Ovary (tissue), 10 donors: ENCODE measurements at places on chromosomes 16 and 17. TPM values are rescaled to one million over a fixed set of nuclear protein-coding genes. Genes with fewer than 3 reads are reported as not detected.

KRT17 gene
- 2.7 TPM for total RNA-seq

GH2 gene
- total RNA-seq, result not detected

DNA sequence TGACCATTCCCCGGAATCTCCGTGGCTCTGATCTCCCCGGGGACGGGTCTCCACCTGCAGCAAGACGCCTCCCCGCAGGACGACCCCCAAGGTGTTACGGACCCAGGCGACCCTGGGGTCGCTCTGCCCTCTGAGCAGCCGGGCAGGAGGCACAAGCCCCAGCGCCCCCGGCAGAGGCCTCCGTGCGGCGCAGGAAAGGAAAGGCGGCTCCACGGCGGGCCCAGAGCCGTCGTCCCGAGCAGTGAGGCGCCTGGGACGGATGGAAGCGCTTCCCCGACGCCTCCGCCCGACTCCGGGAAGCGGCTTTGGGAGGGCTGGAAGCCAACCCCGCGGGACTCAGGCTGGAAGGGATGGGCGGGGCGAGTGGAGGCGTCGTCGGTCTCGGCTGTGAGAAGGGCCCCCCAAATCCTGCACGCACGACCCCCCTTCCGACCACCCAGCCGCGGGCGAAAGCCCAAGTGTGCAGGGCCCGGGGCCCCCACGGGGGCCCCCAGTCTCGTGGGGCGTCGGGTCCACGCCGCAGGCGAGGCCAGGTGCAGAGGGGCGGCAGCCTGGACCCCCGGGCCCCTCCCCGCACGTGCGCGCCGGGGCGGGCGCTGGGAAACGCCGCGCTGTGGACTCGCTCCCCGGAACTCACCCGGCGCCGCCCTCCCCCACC is 32.7 kb upstream of the RPH3AL start:
- peak; percentile 80 for DNase-seq
- H3K27me3 ChIP-seq, result no peaks in the 10 kb centered on the region
- H3K4me3 ChIP-seq, result peak overlapping the region; percentile 33
- no peaks in the 10 kb centered on the region for H3K36me3 ChIP-seq
- H3K27ac ChIP-seq, result peak overlapping the region; percentile 50

GRCh38 chr16:2157480-2158261 is 2.1 kb downstream of the TRAF7 start:
- no peaks in the 10 kb centered on the region for H3K27me3 ChIP-seq
- H3K27ac ChIP-seq, result no peak overlapping the region
- no peak overlapping the region for H3K4me3 ChIP-seq
- peaks cover 24% of the 10 kb centered on the region for H3K4me1 ChIP-seq
- DNase-seq, result no peak

DNA sequence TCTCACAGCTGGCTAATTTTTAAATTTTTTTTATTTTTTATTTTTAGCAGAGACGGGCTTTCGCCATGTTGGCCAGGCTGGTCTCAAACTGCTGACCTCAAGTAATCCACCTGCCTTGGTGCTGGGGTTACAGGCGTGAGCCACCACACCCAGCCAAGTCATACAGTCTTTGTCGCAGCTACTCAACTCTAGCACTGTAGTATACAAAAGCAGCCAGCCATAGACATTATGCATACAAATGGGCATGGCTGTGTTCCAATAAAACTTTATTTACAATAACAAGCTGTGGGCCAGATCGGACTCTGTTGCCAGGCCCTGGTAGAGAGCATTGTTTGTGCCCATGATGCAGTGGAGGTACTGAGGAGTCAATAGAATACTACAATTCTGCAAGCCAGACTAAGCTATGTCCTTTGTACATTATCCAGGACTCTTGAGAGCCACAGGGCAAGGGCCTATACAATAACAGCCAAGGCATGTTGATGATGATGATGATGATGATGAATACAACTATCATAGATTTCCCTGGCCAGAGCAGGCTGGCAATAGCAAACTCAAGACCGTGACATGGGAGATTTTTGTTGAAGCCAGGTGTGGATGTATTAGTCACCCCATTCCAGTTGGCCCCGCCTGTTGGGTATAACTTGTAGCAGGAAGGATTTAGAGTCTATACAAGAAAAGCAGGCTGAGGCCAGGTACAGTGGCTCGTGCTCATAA is 101.8 kb downstream of the MYH11 start:
- H3K4me3 ChIP-seq, result no peak overlapping the region
- H3K36me3 ChIP-seq, result no peaks in the 10 kb centered on the region
- DNase-seq, result no peak
- no peak overlapping the region for H3K27ac ChIP-seq
- H3K4me1 ChIP-seq, result no peaks in the 10 kb centered on the region
- no peaks in the 10 kb centered on the region for H3K27me3 ChIP-seq

- no peaks in the 10 kb centered on the region for H3K36me3 ChIP-seq
- no peak overlapping the region for H3K4me3 ChIP-seq
- peaks cover 8% of the 10 kb centered on the region for H3K4me1 ChIP-seq
- no peak for DNase-seq
- no peaks in the 10 kb centered on the region for H3K27me3 ChIP-seq
- no peak overlapping the region for H3K27ac ChIP-seq
Observed at GRCh38 chr17:78344666-78345065, 15.2 kb downstream of the SOCS3 start.

DNA sequence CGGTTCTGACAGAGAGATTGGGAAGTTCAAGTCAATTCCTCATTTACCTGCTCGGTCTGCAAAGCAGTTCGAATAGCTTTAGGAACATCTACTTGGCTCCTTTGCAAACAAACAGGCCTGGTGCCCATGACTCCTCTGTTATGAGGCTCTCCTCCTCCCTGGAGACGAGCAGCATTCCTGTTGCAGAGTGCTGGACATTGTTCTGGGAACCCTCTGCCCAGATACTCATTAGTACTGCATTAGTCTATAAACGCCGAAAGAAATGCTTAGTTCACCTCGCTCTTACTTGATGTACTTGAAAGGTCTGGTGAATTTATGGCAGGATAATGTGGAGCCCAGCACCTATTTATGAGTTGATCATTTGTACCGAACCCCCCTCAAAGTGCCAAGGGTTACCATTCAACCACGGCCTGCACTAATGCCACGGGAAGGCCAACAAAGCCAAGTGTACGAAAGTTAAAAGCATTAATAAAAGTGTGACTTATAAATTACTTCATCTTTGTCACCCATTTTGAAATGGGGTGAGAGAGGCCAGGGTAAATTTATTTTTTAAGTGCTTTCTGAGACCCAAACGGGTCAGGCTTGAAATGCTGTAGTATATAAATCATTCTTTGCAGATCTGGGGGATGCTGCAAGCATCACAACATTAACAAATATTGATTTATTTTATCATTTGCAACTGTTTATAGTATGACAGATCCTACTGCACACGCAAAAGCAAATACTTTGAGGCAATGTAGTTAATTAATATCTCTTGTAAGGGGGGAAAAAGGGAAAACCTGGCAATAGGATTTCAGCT is 478.9 kb upstream of the PSMD7 start:
- H3K27me3 ChIP-seq, result no peaks in the 10 kb centered on the region
- no peaks in the 10 kb centered on the region for H3K36me3 ChIP-seq
- no peaks in the 10 kb centered on the region for H3K4me1 ChIP-seq
- H3K27ac ChIP-seq, result no peak overlapping the region
- DNase-seq, result no peak
- no peak overlapping the region for H3K4me3 ChIP-seq

DNA sequence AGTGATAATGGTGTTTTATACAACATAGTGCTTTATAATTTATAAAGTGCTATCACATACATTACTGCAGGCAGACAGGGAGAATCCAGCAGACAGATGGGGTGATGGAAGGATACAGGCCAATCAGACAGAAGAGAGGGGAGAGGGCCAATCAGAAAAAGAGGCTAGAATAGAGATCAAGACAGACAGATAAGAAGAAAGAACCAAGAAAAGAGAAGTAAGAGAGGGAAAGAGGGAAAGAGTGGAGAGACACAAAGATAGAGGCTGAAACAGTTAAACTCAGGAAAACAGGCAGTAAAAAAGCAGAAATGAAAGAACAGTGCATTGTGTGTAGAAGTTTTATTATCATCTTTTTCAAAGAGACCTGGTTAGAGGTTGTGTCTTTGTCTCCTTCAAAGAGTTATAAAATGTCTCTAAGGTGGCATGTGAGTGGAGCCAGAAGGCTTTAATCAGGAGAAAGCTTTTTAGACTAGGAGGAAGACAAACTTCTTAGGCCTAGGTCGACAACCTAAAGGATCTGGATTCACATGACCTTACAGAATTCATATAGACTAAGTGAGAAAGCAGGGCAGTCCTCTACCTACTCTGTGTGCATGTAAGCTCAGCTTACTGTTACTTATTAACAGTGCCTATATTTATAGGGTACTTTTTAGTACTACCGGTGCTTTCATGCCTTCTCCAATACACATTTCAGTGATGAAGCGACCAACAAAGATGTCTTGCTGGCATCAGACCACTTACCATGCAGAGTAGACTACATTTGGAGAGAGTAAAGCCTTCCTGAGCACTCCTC is 8.3 kb upstream of the CHD3 start:
- H3K27me3 ChIP-seq, result no peaks in the 10 kb centered on the region
- H3K4me3 ChIP-seq, result no peak overlapping the region
- no peaks in the 10 kb centered on the region for H3K4me1 ChIP-seq
- no peak overlapping the region for H3K27ac ChIP-seq

SDK2 gene
- total RNA-seq, result 5.4 TPM

GRCh38 chr17:36752096-36752888 is 150.9 kb downstream of the MRM1 start:
- no peaks in the 10 kb centered on the region for H3K36me3 ChIP-seq
- H3K27me3 ChIP-seq, result no peaks in the 10 kb centered on the region
- no peak overlapping the region for H3K27ac ChIP-seq
- H3K4me1 ChIP-seq, result no peaks in the 10 kb centered on the region
- no peak overlapping the region for H3K4me3 ChIP-seq

GRCh38 chr17:82544431-82545070 is 25.0 kb downstream of the FOXK2 start:
- H3K27me3 ChIP-seq, result no peaks in the 10 kb centered on the region
- peaks cover 12% of the 10 kb centered on the region for H3K4me1 ChIP-seq
- H3K36me3 ChIP-seq, result no peaks in the 10 kb centered on the region
- H3K27ac ChIP-seq, result no peak overlapping the region

RAMP2 gene
- total RNA-seq, result 53.7 TPM

GRCh38 chr16:87199901-87200300 is 117.3 kb downstream of the C16orf95 start:
- DNase-seq, result no peak
- H3K4me1 ChIP-seq, result no peaks in the 10 kb centered on the region
- H3K36me3 ChIP-seq, result no peaks in the 10 kb centered on the region
- no peaks in the 10 kb centered on the region for H3K27me3 ChIP-seq
- no peak overlapping the region for H3K4me3 ChIP-seq

GRCh38 chr17:37829592-37830123 is 84.8 kb upstream of the HNF1B start:
- H3K27ac ChIP-seq, result no peak overlapping the region
- H3K4me1 ChIP-seq, result no peaks in the 10 kb centered on the region
- H3K4me3 ChIP-seq, result no peak overlapping the region
- no peak for DNase-seq
- H3K27me3 ChIP-seq, result no peaks in the 10 kb centered on the region

DNA sequence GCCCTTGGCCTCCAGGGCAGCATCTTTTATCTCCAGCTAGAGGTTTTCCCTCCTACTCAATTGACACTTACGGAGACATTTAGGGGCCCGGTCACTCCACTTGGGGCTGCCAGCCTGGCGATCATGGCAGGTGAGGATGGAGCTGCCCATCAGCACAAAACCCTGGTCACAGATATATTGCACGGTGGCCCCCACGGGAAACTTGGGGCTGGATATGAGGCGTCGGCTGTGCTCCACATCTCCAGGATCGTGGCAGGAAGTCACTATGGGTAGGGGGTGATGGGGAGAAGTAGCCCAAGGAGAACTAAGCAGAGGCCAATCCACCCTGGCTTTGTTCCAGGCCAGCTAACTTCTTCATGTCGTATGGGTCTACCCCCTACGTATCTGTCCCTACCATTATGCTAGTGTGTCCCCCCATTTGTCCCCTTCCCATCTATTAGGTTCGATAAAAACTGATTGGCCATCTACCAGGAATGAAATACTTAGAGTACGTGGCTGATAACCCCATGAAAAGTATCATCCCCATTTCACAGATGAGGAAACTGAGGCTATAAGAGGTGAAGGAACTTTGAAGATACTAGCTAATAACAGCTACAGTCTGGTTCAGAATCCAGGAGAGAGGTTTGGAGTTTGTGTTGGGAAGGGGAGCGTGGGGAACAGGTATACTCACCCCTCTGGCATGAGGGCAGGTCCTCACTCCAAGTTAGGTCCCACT is 6.1 kb upstream of the PHF12 start:
- no peaks in the 10 kb centered on the region for H3K4me1 ChIP-seq
- H3K36me3 ChIP-seq, result no peaks in the 10 kb centered on the region
- H3K27me3 ChIP-seq, result no peaks in the 10 kb centered on the region
- no peak for DNase-seq
- H3K27ac ChIP-seq, result no peak overlapping the region

DNA sequence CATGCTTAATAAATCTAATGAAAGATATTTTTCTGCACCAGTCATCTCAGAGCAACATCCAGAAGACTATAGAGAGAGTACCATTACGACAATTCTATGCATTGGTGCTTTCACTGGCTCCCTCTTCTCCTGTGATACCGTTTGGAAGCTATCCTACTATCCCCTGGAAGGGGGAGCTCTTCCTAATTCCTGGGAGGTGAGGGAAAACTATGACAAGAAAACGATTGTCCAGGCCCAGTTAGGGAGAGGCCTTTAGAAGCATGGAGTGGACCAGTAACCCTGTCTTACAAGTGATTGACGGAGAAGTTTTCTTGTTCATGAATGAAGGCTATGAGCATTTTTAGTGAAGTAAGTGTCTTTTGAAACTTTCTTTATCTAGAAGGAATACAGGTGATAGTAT is 150.2 kb downstream of the TANC2 start:
- no peak for DNase-seq
- H3K27ac ChIP-seq, result no peak overlapping the region
- no peak overlapping the region for H3K4me3 ChIP-seq
- no peaks in the 10 kb centered on the region for H3K36me3 ChIP-seq
- H3K4me1 ChIP-seq, result no peaks in the 10 kb centered on the region

DNA sequence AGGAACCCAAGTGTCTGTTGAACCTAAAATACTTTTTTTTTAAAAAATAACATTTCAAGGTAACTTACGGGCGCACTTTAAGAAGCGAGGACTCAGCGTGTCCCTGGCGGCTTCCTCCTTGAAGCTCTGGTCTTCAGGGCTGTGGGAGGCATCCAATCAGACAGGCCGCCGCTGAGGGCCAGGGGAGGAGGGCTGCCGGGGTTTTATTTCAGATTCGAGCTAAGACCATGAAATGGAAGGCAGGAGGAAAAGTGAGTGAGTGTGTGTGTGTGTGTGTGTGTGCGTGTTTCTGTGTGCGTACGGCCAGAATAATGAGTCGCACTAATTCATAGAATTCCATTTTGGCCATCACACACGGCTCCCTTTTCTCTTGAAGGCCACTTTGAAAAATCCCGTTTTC is 41.1 kb downstream of the C16orf78 start:
- no peaks in the 10 kb centered on the region for H3K27me3 ChIP-seq
- H3K4me3 ChIP-seq, result no peak overlapping the region
- DNase-seq, result no peak

DNA sequence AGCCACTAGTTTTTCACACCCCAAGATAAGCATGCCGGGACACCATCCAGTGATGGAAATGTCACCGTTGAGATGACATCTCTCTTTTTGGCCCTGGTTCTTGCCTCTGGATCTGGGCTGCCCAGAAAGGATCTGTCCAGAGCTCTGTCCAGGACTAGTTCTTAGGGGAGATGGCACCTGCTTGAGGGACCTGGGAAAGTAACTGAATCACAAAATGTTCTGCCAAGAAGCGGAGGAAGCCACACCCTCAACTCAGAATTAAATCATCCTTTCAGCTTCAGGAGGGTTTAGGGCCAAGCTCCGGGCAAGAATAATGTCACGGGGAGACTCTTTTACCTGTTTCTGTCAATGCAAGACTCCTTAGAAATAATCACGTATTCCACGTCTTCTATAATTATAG is 248.6 kb downstream of the MAF start:
- DNase-seq, result no peak
- no peak overlapping the region for H3K27ac ChIP-seq

WDR81 gene
- 36.2 TPM for total RNA-seq
